ENCODE measurements at places on chromosomes 7 and 10. TPM values are rescaled to one million over a fixed set of nuclear protein-coding genes. Genes with fewer than 3 reads are reported as not detected.
A peak's percentile ranks its signal among the peaks of the same experiment; 100 is the strongest.

CREB3L2 gene
- 43.7 TPM for total RNA-seq

GPRIN2 gene
- not detected for total RNA-seq

HABP2 gene
- total RNA-seq, result not detected

DNA sequence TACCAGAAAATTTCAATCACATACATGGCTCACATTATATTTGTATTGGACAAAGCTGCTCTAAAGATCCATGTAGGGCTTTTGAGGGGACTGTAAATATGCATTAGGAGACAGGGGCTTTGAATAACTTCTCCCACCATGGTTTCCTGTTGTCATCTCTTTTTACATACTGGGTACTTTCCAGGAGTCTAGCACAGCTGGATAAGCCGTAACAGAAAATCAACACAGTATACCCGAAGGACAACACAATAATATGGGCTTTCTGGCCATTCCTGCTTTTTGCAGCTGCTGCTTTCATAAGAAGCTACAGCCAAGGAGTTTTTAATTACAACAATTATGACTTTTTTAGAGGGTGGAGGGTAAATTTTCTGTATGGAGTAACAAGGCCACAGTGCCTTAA, 63.4 kb upstream of the SRPK2 start:
- H3K4me1 ChIP-seq, result peaks cover 20% of the 10 kb centered on the region
- H3K27me3 ChIP-seq, result no peaks in the 10 kb centered on the region
- no peak overlapping the region for H3K4me3 ChIP-seq
- peaks cover 7% of the 10 kb centered on the region for H3K36me3 ChIP-seq
- H3K27ac ChIP-seq, result no peak overlapping the region
- no peak for DNase-seq

DNA sequence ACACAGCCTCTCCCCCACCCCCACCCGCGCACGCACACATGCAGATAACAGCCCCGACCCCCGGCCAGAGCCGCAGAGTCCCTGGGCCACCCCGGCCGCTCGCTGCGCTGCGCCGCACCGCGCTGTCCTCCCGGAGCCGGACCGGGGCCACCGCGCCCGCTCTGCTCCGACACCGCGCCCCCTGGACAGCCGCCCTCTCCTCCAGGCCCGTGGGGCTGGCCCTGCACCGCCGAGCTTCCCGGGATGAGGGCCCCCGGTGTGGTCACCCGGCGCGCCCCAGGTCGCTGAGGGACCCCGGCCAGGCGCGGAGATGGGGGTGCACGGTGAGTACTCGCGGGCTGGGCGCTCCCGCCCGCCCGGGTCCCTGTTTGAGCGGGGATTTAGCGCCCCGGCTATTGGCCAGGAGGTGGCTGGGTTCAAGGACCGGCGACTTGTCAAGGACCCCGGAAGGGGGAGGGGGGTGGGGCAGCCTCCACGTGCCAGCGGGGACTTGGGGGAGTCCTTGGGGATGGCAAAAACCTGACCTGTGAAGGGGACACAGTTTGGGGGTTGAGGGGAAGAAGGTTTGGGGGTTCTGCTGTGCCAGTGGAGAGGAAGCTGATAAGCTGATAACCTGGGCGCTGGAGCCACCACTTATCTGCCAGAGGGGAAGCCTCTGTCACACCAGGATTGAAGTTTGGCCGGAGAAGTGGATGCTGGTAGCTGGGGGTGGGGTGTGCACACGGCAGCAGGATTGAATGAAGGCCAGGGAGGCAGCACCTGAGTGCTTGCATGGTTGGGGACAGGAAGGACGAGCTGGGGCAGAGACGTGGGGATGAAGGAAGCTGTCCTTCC, 620 bp downstream of the EPO start:
- no peak overlapping the region for H3K4me3 ChIP-seq
- peaks cover 27% of the 10 kb centered on the region for H3K27me3 ChIP-seq
- no peak overlapping the region for H3K27ac ChIP-seq
- peak; percentile 16 for DNase-seq

- no peak for DNase-seq
- 0 out of 2 replicates have a peak, but pooled peaks cover 8% of the 10 kb centered on the region for H3K36me3 ChIP-seq
- H3K27ac ChIP-seq, result no peak overlapping the region
These were observed 61.6 kb upstream of the MRLN start for GRCh38 chr10:59814878-59815277.

- H3K27ac ChIP-seq, result no peak overlapping the region
- peak; percentile 12 for DNase-seq
- H3K27me3 ChIP-seq, result no peaks in the 10 kb centered on the region
- no peaks in the 10 kb centered on the region for H3K36me3 ChIP-seq
- H3K4me3 ChIP-seq, result no peak overlapping the region
These were observed 536.6 kb downstream of the HTR7 start for GRCh38 chr10:90321132-90321816.
